ENCODE measurements at places on chromosomes 11 and 22. TPM values are rescaled to one million over a fixed set of nuclear protein-coding genes. Genes with fewer than 3 reads are reported as not detected.
A peak's percentile ranks its signal among the peaks of the same experiment; 100 is the strongest.

- DNase-seq: no peak
Observed at GRCh38 chr11:120516461-120517389, 5.2 kb downstream of the GRIK4 start.

DNA sequence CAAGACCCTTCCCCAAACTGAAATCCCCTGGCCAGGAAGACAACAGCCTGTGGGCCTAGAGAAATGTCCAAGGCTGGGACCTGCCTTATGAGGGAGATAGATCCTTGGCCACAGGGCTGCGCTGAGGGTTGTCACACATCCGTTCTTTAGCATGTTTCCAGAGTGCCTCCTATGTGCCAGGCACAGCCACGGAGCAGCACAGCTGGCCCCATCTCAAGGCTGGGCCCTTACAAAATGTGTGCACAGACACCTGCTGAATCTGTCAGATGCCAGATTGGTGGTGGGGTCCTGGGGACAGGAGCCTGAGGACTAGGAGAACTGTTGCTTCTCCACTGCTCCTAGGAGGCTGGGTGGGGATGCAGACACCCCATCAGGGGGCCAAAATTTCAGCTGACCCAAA lies 11.2 kb downstream of the GRIK4 start:
- DNase-seq: no peak

DNA sequence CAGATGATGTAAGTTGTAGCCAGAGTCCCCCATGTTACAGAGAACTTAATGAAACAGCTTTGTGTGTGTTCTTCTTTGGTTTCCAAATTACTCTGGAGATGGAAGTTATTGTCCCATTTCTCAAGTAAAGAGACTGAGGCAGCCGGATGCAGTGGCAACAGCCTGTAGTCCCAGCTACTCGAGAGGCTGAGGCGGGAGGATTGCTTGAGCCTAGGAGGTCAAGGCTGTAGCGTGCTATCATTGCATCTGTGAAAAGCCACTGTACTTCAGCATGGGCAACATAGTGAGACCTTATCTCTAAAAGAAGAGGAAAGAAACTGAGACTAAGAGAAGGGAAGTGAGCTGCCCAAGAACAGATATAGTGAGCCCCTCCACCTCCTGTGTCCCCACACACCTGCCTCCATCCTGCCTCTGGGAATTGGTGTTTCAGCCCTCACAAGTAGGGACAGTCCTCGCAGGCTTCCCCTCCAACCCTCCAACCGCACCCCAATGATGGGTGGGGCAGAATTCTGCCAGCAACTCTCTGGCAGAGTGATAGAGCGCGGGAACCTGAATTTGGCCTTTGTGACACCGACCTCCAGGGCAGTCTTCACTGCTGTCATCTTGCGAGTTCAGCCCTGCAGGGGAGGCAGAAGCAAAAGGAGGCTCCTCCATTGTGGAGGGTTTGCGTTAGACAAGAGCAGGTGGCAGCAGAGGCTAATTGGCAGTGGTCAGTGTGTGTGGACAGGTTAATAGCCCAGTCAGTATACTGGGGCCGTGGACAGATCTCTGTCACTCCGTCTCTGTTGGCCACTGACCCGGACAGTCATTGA lies 1.6 kb downstream of the PDXP start:
- DNase-seq: no peak

GRCh38 chr11:62050716-62051115 lies 73.1 kb upstream of the INCENP start:
- no peak for DNase-seq

DNA sequence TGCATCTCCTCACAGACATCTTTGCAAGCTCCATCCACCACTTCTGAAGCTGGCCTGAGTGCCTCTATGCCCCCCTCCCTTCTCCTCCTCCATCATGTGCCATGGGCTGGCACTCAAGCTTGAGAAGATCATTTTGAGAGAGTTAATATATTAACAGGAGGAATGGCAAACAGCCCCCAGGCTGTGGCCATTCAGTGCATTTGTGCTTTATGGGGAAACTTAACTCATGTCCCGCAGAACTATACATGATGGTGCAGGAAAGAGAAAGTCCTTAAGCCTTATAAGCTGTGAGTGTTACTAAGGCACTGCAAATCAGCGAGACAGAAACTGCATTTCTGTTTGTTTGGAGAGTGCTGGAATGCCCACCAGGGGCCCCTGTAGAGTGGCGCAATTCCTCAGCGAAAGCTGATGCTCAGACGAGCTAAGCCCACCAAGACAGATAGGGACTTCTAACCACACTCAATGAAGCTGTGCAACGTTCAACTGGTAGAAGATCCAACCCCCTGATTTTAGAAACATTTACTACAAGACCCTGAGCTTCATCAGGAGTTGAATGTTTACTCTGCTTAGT lies 26.8 kb upstream of the PHLDA2 start:
- DNase-seq: no peak

DNA sequence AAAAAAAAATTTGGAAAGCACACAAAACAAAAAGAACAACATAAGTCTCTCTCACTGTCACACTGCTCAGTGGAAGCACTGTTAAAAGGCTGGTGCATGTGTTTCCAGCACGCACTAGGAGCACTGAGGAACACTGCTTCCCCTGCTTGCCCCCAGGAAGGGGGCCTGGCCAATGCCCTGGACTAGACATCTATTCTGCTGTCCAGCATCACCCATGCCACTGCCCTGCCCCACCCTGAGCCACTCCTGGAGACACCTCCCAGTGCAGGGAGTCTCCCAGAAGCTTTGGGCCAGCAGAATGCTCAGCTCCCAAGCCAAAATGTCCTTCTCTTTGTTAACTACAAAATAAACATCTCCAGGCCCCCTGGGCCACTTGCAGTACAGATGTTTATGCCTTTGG lies 49.7 kb upstream of the EMID1 start:
- DNase-seq: peak; percentile 11

DNA sequence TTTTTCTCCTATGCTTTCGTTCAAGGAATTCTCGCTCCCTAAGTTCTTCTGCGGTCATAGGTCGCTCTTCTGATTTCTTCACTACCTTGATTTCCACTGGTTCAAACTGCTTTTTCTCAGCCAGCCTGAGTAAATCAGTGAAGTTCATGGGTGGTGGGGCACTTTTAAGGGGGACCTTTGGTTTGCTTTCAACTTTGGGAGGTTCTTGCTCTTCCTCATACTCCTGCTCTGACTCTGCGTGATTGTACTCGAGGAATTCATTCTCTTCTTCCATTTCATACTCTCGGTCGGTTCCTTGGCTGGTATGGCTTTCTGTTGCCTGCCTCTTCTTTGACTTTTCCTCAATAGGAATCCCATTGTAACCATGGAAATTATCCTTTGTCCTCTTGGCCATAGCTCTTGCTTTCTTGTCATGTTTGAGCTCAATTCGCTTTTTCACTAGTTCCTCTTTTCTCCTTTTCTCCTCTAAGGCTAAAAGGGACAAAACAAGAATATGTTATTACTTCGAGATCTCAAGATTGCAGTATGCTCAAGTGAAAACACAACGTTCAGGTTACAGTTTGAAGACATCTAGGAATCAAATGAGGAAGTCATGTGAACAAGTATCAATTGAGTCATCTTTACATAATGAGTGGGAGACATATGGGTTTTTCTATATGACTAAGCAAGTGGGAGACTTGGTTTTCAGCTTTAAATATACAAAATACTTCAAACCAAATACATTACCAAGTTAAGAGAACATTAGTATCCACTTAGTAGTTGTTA lies 16.2 kb downstream of the MISFA start:
- no peak for DNase-seq

Gene SYCE3
- 40.4 TPM for total RNA-seq

Gene SCN3B
- total RNA-seq: 5.1 TPM

Gene ACR
- total RNA-seq: 49.5 TPM

All from testis (tissue), 5 donors.